Activated naive CD4-positive, alpha-beta T cell treated with anti-CD3 and anti-CD28 coated beads, Interleukin-2, amount 50 U/mL, for 72 hours (primary cell): ENCODE measurements at places on chromosomes 6 and 20.

DNA sequence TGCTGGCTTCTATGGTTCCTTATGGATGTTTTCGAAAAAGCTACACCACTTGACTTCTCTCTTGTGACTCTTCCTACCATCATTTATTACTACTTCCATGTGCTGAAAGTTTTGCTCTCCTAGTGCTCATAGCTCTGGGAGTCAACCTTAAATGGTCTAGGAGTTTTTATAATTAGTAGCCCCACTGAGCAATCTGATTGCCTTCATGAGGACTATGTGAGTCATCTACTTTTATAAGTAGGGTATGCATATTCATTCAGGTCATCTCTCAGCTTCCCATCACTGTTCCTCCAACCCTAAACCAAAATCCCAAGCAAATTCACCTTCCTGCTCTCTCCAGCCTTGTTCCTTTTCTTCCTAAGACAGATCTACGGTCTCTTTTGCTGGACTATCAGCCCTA lies 17.4 kb upstream of the FAXC start:
- no peak for DNase-seq

GRCh38 chr6:121247386-121247785 lies 86.9 kb downstream of the TBC1D32 start:
- DNase-seq, result no peak

GRCh38 chr20:35049776-35050352 lies 42.7 kb downstream of the TRPC4AP start:
- DNase-seq, result no peak

DNA sequence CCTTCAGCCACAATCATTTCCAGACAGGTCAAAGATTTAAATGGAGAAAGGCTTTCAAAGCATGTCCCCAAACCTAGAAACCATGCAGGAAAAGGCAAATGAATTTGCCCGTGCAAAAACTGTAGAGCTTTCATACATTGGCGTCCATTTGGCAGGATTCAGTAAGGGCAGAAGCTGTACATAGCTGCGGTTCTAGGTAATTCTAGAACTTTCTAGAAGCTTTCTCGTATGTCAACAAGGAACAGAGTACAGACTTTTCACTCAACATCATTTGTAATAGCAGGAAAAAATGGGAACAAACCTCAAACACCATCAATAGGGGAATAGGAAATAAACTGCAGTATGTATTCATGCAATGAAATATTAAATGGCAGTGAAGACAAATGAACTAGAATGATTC lies 11.1 kb upstream of the MAPK13 start:
- no peak for DNase-seq

- DNase-seq, result no peak
Measured at GRCh38 chr20:51486197-51487005, 56.1 kb downstream of the NFATC2 start.
